ENCODE measurements at places on chromosomes 1 and 21.

DNA sequence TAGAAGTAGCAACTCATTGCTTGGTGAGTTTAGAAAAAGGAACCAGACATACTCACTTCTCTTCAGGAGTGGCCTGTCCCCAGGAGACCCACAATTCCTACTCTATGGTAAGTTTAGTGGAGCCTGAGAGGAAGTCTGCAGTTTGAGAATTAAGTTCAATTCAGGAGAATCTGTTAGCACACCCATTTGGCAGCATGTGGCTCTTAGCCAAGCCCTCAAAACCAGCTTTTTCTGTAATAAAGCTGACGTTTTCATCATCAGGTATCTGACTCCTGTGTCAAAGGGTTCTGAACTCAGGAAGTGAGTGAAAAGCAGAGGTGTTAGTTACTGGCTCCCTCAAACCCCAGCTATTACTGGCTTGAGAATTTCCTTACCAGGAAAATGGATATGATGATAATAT is 20.4 kb upstream of the RGS16 start:
- no peak for DNase-seq

DNA sequence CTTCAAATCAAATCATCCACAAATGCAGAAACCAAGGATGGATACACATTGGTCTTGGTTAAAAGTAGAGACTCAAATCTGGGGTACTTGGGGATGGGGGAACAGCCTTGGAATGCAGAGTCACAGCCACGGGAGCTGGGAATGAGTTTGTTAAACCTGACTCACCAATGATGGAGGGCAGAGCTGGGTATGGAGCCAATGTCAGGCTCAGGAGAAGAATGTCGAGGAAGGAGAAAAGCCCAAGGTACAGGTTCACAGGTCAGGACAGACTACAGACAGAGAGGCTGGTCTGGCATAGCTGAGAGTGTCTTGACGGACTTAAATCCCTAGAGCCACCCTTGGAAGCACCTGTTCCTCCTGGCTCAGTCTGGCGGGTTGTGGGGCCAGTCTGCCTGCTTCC is 237.6 kb downstream of the NTNG1 start:
- DNase-seq: no peak

DNA sequence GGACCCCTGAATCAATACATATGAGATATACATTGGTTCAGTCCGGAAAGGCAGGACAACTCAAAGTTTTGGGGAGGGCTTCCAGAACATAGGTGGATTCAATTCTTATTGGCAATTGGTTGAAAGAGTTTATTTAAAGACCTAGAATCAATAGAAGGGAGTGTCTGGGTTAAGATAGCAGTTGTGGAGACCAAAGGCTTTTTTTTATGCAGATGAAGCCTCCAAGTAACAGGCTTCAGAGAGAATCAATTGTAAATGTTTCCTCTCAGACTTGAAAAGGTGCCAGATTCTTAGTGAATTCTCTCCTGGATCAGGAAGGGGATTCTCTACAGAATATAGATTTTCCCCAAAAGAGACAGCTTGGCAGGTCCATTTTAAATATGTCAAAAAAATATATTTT is 27.0 kb upstream of the CD5L start:
- no peak for DNase-seq

DNA sequence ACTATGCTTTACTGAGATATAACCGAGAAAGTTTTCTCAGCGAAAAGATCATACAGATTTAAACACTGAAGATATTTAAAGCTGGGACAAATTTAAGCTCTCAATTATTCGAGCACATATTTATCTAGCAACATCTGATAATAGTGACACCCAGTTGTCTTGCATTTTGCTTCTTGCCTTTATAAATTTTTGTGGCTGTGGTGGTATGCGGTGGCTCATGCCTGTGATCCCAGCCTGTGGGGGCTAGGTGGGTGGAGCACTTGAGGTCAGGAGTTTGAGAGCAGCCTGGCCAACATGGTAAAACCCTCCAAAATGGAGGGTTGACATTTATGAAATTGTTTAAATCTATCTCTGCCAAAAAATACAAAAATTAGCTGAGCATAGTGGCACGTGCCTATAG is 312.2 kb downstream of the SPATA17 start:
- no peak for DNase-seq

DNA sequence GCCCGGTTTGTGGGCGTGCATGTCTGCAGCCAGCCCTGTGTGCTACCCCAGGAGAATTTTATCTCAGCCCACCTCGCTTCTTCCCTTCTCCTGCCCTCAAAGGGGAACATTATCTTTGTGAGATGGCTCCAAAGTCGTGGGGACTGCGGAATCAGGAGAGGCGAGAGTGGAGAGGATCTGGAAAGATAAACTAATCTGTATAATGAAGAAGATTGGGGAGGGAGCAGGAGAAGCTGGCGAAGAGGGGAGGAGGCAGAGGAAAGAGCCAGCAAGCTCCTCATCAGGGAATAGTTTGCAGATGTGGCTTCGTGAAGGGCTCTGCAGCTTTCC is 310.3 kb downstream of the MATN1 start:
- no peak for DNase-seq

DNA sequence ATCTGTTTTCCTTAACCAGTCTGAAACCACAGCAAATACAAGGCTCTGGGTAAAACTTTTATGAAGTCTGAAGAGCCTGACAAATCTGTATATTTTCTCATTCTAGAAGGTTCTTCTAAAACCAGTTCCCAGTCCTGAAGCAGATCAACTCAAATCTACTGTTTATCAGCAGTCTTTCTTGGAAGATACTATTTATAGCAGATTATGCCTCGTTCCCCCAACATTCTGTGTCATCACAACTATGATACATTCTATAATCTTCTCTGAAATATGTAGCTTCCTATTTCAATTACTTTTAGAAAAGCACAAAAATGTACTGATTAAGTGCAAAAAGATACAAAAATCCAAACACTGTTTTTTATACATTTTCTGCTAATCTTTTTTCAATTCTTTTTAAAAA is 67.5 kb downstream of the NIBAN1 start:
- DNase-seq: no peak

- DNase-seq: no peak
Observed at GRCh38 chr1:52665006-52665941, 32.3 kb downstream of the SHISAL2A start.

DNA sequence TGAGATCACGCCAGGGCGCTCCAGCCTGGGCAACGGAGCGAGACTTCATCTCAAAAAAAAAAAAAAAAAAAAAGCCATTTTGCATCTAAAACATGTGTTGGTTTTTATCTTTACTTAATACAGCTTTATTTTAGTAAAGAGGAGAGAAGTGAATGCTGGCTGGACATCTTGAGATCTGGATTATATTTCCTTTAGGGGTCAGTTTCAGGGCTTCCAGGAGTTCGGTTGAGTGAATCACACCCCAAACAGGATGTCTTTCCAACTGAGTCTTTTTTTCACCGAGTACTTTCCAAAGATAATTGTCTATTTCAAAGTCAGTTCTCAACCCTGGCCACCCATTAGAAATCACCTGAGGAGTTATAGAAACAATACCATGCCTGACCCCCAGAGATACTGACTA is 16.6 kb upstream of the IPP start:
- no peak for DNase-seq

- no peak for DNase-seq
Observed at GRCh38 chr21:39004634-39005501, 178.4 kb downstream of the PSMG1 start.

DNA sequence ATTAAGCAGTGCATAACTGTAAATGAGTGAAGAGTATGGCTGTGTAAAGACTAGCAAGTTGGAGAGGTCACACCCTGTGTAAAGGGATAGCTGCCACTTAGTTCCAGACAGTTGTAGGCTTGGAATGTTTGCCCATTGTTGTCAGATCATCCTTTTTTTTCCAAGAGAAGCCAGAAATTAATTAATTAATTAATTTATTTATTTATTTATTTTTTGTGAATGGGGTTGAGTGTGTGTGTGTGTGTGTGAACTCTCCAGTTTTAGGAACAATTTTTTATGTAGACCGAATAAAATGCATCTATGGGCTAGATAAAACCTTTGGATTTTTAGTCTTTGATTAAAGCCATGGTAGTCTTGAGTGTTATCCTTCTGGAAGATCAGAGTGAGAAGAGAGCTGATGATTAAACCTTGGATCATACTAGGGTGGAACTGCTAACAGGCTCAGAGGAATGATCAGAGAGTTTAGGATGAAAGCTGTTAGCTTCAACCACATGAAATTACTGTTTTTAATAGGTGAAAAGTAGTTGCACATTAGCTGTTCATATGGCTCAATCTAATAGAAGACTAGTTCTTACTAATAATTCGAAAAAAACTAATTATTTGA is 58.4 kb downstream of the OSBPL9 start:
- DNase-seq: no peak

GRCh38 chr1:27176323-27176722 is 21.4 kb upstream of the SLC9A1 start:
- DNase-seq: no peak

GRCh38 chr1:19315378-19316198 is 3.5 kb downstream of the SLC66A1 start:
- no peak for DNase-seq

- no peak for DNase-seq
Observed at GRCh38 chr1:5962265-5963105, 29.7 kb downstream of the NPHP4 start.

GRCh38 chr1:1536938-1537546 is 3.4 kb downstream of the TMEM240 start:
- no peak for DNase-seq

DNA sequence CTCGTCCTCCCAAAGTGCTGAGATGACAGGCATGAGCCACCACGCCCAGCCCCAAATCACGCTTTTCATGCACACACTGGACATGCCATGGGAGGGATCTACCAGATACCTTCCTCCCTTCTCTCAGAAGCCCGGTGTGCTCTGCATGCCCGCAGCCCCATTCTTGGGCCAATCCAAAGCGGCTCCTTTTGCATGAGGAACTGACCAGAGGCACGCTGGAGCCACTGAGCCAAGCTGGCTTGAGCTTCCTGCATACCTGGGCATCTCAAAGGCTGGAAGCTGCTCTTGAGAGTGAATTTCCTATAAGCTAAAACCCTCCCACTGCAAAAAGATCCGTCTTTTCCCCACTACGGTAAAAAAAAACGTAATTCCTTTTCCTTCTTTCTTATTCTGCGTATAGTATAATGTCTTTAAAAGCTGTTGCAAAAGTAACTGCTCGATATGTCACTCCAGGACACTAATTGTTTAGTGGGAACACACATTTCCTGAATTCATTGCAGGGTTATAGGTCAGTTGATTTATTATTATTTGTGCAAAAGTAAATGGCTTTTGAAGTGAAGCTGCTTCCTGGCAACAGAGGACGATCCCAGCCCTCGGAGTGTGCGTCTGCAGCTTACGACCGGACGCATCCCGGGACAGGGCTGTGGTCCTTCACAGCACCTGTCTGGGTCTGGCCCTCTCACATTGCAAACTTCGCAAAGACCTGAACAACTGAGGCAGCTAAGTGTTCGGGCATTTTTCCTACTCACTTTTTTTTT is 61.8 kb upstream of the ETS2 start:
- no peak for DNase-seq

GRCh38 chr1:23664837-23665795 is 26.5 kb upstream of the RPL11 start:
- no peak for DNase-seq

DNA sequence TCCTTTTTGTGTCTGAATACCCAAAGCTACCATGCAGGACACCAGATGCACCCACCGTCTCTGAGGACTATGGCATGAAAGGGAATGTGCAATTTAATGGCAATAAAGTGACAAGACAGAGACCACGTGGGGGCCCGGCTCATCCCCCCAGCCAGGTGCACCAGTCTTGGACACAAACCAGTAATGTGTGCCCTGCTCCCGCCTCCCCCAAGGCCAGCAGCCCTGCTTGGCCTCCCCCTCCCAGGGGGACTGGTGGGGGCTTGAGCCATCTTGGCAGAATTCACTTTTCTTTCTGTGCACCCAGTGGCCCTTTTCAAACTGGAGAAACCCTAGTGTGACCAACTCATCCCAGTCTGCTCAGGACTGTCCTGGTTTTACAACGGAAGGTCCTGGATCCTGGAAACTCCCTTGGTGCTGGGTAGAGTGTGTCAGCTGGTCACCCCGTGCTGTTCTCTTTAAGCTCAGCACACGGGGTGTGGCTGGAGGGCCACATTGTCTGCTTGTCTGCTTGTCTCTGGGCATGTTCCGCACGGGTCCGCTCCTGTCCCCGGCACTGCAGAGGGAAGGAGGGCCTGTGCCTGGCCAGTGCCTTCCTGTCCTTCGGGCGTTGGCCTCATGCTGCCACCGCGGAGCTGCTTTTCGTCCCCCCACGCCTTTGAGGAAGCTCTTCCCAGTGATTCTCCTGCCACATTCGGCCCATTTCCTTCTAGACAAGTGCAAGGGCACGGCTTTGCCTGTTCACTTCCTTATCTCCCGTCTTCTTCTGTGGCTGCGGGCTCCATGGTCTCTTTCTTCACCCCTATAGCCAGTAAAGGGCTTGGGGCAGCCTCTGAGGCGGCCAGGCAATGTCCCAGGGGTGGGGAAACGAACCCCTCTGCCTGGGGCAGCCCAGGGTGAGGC is 45.8 kb upstream of the TTC34 start:
- DNase-seq: no peak

DNA sequence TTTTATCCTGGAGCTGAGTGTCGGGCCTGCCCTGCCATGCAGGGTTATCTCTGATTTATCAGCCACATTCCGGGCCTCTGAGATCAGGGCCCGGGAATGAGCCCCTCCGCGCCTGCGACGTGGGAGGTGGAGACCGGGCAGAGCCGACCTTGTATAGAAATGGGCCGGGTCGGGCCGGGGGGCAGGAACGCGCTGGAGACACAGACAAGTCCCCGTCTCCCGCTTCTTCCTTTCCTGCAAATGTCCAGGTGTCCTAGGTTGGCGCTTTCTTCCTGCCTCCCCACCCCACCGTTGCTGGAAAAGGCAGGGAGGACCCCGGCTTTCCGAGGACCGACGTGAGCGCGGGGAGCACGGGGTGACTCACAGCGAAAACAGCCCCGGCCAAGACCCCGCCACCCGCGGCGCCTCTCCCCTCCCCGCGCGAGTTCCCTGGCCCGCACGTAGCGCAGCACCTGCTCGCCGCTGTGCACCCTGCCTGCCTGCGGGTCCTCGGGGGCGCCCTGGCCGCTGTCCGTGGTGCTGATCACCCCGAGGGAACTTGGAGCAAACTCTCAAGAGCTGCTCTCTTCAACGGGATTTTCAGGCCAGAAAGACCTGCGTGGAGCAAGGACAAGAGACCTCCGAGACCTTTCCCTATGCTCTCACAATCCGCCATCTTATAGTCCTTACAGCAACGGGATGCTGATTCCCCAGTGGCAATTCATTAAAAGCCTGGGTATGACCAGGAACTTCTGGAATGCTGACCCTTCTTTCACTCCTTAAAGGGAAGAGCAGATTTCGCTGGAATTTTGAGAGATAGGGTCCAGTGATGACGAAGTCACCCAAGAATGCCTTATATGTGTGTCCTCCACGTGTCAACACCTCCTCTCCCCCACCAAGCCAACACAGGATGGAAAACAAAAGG is 475 bp upstream of the NPPB start:
- no peak for DNase-seq

- no peak for DNase-seq
Observed at GRCh38 chr1:190739926-190740325, 262.3 kb upstream of the BRINP3 start.

DNA sequence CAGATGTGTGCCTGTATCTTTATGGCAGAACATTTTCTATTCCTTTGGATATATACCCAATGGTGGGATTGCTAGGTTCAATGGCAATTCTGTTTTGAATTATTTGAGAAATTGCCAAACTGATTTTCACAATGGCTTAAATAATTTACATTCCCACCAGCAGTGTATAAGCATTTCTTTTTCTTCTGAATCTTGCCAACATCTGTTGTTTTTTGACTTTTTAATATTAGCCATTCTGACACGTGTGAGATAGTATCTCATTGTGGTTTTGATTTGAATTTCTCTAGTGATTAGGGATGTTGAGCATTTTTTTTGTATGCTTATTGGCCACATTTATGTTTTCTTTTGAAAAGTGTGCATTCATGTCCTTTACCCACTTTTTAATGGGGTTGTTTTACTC is 864.3 kb upstream of the ADAMTS5 start:
- DNase-seq: no peak
